ENCODE measurements at places on chromosomes 4 and X. TPM values are rescaled to one million over a fixed set of nuclear protein-coding genes. Genes with fewer than 3 reads are reported as not detected.

The PDLIM3 gene
- 2.2 TPM for polyA plus RNA-seq

DNA sequence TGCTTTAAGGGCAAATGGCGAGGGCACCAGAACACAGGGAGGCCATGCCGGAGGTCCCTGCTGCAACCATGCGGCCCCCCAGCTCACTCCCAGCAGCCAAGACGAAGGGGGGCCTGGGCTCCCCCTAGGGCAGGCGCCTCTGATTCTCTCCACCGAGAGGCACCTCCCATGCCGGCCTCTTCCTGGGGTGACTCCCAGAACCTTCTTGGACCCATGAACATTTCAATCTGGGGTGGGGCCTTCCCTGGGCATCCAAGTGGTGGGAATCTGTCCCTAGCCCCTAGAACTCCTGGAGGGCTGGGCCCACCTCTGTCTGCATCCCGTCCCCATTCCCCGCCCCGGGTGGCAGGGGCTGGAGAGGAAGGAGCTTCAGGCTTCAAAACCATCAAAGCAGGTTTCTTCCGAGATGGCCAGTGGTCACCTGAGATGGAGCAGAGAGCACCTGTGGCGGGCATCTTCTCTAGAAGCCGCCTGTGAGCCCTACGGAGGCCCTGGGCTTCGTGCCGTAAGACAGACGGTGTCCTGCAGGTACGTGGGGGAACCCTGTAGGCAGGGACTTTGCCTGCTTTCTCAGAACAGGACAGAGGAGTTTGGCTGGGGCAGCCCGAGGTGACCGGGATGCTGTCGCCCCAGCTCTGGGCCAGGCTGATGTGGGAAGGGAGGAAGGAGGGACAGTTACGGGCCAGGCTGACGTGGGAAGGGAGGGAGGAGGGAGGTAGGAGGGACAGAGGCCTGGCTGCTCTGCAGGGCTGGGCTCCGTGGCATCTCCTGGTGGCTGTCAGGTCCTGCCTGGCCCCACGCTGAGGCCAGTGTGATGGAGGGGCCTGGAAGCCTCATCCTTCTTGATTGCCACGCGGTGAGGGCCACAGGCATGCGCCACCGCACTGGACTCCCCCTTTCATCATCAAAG is 6.8 kb upstream of the SLC25A6 start:
- DNase-seq = no peak

DNA sequence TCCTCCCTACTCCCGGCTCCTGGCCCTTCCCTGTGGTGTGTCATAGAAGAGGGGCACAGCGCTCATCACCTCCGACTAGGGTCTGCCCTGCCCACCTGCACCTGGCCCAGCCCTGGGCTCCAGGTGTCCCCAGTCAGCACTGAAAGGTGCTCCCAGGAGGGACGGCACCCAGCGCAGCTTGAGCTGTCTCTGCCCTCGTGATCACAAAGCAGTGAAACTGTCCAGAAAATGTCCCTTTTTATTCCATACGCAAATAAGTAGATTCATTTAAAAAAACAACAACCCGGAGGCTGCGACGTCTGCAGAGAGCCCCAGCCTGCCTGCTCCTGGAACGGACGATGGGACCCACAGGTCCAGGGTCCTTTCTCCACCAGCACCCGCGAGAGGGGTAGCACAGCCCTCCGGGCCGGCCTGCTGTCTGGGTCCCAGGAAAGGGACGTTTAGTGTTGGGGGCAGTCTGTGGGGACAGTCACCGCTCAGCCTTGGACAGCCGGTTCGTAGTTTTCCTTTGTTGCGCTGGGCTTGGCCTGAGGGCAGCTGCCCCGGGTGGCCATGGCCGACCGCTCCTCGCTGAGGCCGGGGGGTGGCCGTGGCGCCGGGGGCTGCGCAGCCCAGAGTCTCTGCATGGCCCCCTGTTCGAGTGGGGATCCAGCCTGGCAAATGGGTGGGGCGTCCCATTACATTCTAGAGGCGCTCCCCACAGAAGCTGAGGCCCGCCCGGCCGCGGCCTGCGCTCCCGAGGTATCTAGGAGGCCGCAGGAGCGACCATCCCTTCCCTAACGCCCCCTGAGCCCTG is 4.6 kb downstream of the HMX1 start:
- DNase-seq = no peak

DNA sequence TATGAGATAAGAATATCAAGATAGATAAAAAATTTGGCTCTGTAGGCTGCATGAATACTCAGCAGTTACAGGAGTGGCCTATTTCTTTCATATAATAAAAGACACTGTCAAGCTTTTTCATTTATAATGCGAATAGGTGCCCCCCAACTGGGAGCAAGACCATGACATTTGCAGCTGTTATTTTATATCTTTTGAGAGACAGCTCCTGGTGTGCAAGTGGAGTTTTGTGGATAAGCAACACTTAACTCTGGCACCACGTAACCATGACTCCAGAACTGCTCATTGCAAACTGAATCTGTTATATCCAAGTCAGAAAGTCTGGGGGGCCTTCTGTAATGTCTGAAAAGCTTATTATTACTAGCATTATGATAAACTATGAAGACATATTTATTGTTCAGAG is 1372.4 kb downstream of the C4orf33 start:
- no peak for DNase-seq

DNA sequence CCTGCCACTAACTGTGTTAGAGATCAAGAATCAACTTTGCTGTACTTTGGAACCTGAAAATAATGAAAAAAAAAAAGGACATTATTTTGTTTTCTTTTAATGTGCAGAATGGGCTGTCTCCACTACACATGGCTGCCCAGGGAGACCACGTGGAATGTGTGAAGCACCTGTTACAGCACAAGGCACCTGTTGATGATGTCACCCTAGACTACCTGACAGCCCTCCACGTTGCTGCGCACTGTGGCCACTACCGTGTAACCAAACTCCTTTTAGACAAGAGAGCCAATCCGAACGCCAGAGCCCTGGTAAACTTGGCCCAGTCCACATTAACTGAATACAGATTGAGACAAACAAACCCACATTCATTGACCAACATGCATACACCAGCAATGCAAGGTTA is 206.2 kb downstream of the ANK2 start:
- DNase-seq = no peak

Data from right renal cortex interstitium (tissue), 3 donors.